ENCODE measurements at places on chromosomes 13 and 19.

- DNase-seq, result no peak
Observed at GRCh38 chr13:26449063-26449848, 108.2 kb upstream of the WASF3 start.

GRCh38 chr13:47475441-47475948, 525.6 kb downstream of the SUCLA2 start:
- DNase-seq, result no peak

GRCh38 chr13:84865783-84866221, 933.4 kb downstream of the SLITRK6 start:
- DNase-seq, result no peak

DNA sequence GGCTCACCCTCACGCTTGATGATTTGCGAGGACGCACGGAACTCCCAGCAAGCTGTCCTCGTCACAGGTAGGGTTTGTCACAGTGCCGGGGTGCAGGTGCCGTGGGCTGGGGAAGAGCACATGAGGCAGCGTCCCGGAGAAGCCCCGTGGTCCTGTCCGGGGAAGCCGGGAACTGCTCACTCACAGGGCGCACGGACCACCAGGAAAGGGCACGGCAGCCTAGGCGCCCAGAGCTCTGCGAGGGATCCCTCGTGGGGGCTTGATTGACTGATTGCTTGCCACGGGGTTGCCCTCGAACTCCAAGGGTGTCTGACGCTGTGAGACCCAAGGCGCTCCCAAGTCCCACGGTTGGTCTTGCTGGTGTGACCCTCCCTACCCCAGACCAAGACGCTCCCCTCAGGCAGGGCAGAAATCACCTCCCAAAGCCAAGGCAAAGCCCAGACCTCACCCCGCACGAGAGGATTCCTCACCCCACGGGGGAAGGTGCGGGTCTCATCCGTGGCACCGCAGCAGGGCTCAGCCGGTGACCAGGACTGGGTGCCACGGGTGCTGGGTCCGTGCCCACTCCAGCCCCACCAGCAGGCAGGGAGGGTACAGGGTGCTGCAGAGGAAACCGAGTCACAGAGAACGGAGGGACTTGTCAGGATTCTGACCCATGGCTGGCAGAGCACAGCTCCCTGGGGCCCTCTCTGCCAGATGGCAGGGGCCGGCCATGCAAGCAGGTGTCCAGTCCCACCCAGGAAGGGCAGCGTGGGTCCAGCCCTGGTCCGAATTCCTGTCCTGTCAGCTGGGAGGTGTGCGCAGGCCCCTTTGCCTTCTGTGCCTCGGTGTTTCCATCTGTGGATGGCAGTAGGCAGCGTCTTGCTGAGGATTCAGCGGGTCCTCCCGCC, 7.7 kb downstream of the C2CD4C start:
- DNase-seq, result no peak

GRCh38 chr13:30133554-30133912, 173.8 kb downstream of the KATNAL1 start:
- no peak for DNase-seq

DNA sequence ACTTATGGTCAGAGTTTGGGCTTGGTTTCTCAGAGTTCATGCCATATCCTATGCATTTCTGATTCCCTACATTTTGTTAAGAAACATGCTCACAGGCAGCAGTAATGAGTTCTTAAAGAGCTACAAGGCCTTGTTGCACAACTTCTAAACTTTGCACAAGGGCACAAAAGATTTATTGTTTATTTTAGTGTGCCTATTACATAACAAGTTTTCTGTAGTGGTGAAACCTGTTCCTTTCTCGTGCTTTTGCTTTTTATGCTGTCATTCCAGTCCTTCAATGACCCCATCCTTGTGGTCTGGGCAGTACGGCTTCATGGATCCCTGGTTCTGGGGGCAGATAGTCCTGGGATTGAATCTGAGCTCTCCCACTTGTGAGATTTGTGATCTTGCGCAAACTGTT, 17.8 kb downstream of the ZNF507 start:
- no peak for DNase-seq

DNA sequence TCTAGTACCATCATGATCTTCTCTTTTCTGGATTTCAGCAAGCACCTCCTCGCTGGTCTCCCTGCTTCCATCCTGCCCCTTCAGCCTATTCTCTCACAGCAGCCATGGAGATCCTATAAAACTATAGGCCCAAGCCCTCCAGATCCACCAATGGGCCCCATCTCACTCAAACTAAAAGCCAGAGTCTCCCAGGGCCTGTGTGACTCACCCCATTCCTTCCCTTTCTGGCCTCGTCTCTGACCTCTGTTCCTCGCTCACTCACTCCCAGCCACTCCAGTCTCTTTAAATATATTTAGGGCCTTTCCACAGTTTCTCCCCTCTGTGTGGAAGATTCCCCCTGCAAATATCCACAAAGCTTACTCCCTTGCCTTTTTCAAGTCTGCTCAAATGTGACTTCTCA, 89.7 kb downstream of the HSPH1 start:
- no peak for DNase-seq

DNA sequence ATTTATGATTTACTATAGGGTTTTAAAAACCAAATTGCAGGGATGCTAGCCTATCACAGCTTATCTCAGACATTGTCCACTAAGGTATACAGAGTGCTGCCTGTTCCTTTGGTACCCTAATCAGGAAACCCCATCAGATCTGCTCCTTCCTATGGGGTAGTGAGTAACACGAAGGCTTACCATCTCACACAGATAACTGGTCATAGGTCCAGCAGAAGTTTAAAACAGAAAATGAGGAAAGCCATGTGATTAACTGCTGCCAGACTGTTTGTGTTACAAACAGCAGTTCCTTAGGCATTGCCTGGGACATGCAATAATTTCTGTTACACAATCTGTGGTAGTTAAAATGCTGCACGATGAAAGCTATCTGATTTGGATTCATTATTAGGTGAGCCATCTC, 53.5 kb upstream of the ALOX5AP start:
- DNase-seq, result no peak

- DNase-seq, result no peak
Observed at GRCh38 chr13:20457670-20458069, 68.0 kb downstream of the CRYL1 start.

GRCh38 chr19:7550987-7551761, 15.7 kb downstream of the PNPLA6 start:
- no peak for DNase-seq

GRCh38 chr13:68124437-68125086, 894.4 kb upstream of the PCDH9 start:
- DNase-seq, result no peak

DNA sequence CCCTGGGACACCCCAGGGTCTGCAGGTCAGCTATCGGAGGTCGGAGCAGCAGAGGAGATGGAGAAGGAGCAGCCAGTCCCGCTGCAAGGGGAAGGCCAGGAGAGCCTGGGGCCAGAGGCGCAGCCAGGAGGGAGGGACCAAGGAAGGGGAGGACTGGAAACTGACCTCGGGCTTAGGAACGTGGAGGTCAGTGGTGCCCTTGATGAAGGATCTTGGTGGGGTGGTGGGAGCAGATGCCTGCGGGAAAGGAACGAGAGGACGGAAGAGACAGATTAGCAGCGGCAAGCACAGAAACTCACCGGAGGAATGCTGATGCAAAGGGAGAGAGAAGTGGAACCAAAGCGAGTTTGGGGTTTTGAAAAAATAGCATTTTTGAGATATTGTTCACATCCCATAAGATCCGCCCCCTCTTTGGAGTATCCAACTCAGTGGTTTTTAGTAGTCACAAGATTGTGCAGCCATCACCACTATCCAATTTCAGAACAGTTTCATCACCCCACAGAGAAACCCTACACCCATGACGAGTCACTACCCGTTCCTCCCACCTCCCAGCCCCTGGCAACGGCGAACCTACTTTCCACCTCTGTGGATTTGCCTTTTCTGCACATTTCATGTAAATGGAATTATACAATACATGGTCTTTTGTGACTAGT, 22.1 kb downstream of the PLEKHF1 start:
- no peak for DNase-seq

- no peak for DNase-seq
Observed at GRCh38 chr19:45812297-45812696, 2.8 kb downstream of the RSPH6A start.

GRCh38 chr13:35782793-35783192, 306.3 kb upstream of the MAB21L1 start:
- DNase-seq, result no peak

DNA sequence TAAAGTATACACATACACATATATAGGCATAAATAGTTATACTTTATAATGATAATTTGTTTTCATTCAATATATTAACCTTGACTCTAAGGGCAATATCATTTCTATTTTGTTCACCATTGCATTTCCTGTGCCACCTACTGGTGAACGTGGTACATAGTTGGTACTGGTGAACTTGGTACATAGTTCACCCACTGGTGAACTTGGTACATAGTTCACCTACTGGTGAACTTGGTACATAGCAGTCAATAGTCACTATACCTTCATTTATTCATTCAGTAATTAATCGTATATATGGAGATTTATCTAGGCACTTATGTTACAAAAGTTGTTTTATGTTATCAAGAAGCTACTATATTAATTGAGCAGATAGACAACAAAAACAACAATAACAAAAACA, 172.6 kb upstream of the ATXN8OS start:
- DNase-seq, result no peak

DNA sequence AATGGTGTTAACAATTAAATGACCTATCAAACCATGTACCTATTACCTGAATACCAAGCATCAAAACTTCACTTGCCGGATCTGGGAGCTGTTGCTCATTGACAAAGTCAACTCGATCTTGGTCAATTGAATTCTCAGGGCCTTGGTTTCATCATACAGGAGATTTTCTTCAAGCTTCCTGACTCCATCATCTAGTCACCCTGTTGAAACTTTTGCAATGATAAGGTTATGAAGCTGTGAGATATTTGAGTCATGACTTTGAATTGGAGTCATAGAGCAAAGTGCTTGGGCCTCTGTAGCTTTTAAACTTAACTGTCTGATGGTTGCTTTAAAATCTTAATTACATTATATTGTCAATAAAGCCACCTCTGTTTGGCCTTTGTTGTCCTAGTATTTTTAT, 260.9 kb downstream of the COG6 start:
- no peak for DNase-seq

DNA sequence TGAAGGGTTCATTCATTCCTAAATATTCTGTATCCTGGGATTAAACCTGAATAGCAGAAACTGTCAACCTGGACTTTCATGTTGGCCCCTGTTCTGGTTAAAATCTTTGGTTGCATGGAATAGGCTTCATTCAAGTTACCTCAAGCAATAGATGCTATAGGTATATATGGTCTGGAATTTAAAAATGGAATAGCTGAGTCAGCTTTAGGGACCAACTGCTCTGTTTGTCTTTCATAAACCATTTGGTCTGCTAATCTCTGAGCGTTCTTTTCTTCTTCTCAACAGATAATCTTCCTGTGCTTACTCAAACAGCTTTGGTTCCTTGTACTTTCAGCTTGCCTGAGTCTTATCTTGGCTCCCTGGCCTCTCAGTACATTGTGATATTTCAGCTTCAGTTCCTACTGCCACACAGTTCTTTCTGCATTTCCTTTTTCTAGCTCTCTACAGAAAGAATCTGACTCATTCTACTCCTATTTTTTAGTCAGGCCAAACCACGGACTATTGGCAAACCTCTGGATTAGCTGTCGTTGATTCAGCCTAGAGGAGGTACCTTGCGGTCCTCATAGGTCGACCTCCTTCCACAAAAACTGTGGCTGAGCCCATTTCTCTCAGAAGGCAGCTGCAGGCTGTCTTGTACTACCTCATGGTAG, 35.9 kb upstream of the MAB21L1 start:
- no peak for DNase-seq

GRCh38 chr13:32638739-32639138, 52.5 kb downstream of the PDS5B start:
- DNase-seq, result no peak

DNA sequence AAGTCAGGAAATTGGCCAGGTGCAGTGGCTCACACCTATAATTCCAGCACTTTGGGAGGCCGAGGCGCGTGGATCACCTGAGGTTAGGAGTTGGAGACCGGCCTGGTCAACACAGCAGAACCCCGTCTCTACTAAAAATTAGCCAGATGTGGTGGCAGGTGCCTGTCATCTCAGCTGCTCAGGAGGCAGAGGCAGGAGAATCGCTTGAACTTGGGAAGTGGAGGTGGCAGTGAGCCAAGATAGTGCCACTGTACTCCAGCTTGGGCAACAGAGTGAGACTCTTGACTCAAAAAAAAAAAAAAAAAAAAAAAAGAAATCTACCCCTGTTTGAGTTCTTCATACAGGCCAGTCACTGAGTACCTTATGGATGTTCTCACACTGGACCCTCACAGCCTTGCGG, 42.0 kb downstream of the SLC15A1 start:
- DNase-seq, result no peak

- no peak for DNase-seq
Observed at GRCh38 chr13:39106216-39107005, 68.2 kb downstream of the NHLRC3 start.

- no peak for DNase-seq
Observed at GRCh38 chr13:110107568-110108347, 199.2 kb downstream of the COL4A1 start.

- no peak for DNase-seq
Observed at GRCh38 chr19:6616011-6616410, 25.1 kb upstream of the CD70 start.

DNA sequence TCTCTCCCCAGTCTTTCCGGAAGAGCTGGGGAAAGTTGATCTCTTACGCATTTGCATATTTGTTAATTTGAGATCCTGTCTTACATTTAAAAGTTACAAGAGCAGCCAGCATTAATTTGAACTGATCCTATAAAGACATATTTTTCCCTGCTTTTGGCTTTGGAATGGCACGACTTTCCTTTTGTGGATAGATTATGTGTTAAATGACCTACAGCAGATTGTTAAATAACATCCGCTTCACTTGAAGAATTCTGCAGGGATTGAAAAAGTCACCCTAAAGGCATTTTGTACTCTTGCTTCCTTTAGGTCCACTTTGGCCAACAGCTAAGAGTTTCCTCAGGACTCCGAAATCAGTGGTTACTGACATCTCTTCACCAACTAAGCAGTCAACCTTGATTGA, 334.0 kb downstream of the TBC1D4 start:
- DNase-seq, result no peak

DNA sequence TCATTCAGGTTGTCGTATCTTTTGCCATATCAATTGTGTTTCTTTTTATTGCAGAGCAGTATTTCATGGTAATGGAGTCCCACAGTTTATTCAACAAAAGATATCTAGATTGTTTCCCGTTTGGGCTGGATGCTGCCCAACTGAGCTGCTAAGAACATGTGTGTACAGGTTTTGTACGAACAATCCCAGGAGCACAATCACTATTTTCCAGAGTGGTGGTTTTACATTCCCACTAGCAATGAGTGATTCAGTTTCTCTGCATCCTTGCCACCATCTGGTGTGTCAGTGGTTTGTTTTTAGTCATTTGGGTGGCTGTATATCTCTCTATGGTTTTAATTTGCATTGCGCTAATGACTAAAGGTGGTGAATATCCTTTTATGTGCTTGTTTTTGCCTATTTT, 52.7 kb upstream of the ZDHHC20 start:
- no peak for DNase-seq

DNA sequence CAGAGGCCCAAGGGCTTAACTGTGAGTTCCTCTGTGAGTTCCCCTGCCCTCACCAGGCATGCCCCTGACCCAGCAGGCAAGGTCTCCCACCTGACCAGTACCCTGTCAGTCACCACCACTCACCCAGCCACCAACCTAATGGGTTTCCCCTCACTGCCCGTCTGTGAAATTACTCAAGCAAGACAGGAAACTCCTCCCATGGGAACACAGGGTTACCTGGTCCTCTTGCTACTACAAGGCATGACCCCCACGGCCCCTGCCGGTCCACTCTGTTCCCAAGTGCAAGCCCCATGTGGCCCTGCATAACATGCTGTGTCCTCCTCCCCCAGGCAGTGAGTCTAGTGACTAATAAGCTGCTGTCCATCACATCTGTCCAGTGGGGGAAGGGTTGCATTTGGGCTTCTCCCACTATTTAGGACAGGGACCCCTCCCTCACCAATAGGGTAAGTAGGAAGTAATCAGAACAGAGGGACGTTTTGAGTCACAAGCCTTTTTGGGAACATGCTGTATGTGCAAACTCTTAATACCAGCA, 8.0 kb upstream of the DHRS12 start:
- DNase-seq, result no peak
